Stimulated activated CD8-positive, alpha-beta memory T cell treated with anti-CD3 and anti-CD28 coated beads, Interleukin-2, amount 100 ng/mL, for 1 hour (primary cell): ENCODE measurements at places on chromosomes 7 and 10.

- no peak for DNase-seq
Observed at GRCh38 chr7:31192986-31193385, 140.9 kb downstream of the ADCYAP1R1 start.

DNA sequence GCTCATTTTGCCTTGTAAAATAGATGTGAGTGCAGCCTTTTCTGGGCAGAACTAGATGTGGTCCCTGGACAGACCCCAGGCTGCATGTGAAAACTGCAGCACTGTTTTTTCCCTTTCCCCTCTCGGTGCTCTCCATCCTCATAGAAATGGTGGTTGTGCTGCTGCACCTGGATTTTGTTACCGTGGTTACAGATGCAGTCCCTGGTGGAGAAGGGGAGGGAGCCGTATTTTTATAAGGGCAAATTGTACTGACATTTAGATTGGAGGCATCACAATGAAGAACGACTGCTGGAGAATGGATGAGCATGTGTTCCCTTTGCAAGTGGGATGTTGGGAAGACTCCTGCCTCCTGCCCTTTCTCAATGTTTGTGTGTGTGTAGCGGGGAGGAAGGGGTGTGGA lies 469.9 kb downstream of the CCSER2 start:
- no peak for DNase-seq

DNA sequence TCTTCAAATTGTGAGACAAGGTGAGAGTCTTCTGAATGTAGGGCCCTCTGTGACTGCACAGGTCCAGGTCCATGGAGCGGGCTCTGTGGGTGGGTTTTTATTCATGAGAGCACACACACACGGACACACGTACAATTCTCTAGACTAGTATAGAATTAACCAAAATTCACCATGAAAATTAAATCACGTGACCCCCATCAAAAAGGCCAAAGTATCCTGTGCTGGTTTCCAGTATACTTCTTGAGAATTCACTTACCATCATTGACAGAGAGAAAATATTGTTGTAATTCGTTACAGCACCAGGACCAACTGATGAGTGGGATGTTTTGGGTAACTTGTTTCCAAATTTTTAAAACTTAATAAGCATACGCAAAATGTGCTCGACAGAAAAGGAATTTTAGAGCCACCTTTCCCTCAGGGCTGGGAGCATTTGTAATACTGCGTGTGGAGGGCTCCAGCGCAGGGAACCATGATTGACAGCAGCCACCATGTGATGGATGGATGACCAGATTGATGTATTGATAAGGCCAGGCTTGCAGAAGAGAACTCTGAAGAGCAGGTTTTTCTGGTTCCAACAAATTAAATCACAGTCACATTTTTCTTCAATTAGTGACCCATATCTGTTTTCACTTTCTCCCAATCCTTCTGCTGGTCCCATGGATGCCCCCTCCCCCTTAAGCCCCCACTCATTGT lies 14.9 kb upstream of the DNTT start:
- no peak for DNase-seq

- DNase-seq, result no peak
Observed at GRCh38 chr7:122416336-122416735, 111.8 kb upstream of the FEZF1 start.

DNA sequence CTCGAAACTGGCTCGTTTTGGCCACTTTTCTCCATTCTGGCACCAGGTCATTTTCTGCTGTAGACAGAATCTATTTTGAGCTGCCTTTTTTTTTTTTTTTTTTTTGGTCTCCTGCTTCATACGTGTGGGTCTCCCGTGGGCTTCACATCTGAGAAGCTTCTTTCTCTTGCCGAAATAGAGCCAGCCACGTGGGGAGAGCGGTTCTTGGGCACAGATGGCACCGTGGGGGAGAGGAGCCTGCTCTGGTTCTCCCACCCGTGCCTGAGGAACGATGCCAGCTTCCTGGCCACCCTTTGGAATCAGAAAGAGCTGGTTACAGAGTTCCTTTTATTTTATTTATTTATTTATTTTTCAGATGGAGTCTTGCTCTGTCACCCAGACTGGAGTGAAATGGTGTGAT lies 48.7 kb upstream of the OCM2 start:
- no peak for DNase-seq
